ENCODE measurements at places on chromosomes 1 and 21.

DNA sequence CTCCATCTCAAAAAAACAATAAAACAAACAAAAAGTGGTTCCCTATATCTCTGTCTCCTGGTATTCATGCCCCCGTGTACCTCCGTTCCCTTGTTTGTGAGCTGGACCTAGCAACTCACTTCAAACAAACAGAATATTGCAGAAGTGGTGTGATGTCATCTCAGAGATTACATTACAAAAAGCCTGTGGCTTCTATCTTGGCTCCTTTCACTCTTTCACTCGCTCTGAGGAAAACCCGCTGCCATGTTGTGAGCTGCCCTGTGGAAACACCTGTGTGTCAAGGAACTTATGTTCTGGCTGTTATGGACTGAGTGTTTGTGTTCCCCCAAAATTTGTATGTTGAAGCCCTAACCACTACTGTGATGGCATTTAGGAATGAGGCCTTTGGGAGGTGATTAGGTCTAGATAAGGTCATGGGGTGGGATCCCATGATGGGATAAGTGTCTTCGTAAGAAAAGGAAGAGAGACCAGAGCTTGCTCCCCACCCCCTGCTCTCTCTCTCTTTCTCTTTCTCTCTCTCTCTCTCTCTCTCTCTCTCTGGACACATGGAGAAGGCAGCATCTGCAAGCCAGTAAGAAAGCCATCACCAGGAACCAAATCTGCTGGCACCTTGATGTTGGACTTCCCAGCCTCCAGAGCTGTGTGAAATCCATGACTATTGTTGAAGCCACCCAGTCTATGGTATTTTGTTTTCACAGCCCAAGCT, 7.4 kb upstream of the HYI start:
- DNase-seq = no peak

- no peak for DNase-seq
These were observed 8.4 kb downstream of the TP73 start for GRCh38 chr1:3660704-3661103.

DNA sequence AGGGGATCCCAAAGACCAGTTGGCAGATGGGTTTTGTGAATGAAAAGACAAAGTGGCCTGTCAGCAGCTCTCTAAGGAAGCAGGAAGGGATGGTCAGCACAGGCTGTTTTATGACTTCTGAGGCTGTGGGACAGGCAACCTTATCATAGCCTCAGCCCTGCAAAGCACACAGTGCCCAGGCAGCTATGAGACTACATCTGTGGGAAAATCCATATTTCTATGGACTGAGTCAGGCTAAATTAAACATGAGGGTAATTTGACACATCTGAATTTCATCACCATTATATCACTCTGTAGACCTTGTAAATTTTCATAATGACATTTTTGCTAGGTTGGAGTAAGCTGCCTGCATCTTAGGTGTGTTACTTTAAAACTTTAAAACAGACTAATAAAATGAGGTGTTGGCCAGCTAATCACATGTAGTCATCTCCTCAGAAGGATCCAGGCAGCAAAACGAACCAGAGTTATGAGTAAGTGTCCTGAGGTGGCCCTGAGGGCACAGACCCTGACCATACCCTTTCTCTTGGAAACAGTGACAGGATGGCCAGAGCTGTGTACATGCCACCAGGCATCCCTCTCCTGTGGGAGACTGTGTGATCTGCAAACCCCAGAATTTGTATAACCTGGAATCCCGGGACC, 14.6 kb downstream of the NGF start:
- no peak for DNase-seq

DNA sequence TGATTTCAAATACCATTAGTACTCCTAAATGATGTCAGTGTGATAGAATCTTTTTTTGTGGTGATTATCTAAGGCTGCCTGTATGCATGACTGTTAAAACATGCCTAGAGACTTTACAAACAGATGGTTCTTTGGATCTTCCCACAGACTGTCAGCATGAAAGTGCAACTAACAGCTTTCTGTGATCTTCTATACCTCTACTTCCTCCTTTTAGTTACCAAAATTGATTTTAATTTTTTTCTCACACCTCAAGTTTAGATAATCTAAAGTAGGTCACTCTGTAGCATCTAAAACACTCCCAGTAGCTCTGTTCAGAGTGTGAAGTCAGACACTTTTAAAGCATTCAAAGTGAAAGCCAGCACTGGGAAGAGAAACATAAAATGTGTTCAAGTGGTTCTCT, 534.5 kb downstream of the PTPRC start:
- no peak for DNase-seq

GRCh38 chr1:77594366-77595112, 87.9 kb downstream of the ZZZ3 start:
- peak; percentile 36 for DNase-seq

GRCh38 chr1:149844650-149845255, 54.6 kb upstream of the BOLA1 start:
- DNase-seq = no peak

- DNase-seq = no peak
These were observed 275.5 kb downstream of the TM2D1 start for GRCh38 chr1:61449410-61449809.

DNA sequence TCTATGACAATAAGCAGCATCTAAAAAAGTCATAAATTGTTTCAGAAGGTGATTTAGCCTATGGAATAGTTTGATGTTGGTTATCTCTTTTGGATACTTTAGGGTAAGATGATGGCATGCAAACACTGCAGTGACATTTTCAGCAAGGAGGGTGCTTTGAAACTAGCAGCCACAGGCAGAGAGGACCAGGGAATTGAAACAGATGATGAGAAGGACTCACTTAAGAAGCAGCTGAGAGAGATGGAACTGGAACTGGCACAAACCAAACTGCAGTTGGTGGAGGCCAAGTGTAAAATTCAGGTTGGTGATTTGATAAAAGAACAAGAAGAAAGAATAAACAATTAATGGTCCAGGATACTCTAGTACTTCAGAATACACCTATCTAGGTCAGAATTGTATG, 11.2 kb upstream of the CACYBP start:
- no peak for DNase-seq

GRCh38 chr1:228279011-228279721, 71.3 kb downstream of the OBSCN start:
- DNase-seq = no peak

DNA sequence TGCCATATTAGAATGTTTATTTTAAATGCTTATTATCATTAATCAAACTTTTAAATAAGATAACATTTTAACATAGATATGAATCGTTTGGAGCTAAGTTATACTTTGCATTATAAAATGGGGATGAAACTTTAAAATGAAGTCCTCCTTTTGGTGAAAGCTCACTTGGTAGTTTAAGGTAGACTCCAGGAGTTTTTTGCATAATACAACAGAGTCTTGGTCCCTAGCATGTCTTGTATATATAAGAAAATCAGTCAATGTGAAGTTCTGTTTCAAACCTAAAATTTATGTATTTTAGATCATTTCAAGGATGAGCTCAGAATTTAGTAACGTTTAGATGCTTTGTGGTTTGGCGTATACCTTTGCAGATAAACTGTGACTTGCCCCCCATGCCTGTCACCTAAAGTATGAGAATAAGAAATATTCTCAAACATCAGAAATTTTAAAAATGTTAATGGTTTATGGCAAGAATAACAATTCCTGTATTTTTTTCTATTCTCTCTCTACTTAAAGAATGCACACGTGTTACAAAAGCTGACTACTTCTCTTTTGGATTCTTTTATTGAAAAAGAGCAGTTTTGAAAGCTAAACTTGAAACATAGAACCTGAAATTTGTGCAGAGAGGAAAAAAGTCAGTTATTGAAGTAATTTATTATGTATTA, 3.8 kb downstream of the NFIA start:
- no peak for DNase-seq

GRCh38 chr1:187877220-187877619, 1048.5 kb downstream of the PLA2G4A start:
- DNase-seq = no peak

DNA sequence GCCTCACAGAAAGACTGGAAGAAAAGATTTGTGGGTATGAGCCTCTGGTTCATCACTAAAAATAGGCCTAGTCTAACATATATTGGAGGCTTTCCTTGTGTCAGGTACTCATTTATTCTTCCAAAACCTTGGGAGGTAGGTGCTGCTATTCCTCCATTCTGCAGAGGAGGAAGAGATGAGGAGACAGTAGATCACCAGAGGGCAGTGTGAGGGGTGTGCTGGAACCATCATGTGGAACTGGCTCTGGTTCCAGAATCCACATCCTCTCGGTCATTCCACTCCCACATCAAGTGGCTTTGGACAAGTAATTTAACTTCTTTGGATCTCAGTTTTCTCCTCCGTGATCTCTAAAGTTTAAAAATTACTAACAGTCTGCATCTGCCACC, 7.4 kb upstream of the INKA2 start:
- no peak for DNase-seq

DNA sequence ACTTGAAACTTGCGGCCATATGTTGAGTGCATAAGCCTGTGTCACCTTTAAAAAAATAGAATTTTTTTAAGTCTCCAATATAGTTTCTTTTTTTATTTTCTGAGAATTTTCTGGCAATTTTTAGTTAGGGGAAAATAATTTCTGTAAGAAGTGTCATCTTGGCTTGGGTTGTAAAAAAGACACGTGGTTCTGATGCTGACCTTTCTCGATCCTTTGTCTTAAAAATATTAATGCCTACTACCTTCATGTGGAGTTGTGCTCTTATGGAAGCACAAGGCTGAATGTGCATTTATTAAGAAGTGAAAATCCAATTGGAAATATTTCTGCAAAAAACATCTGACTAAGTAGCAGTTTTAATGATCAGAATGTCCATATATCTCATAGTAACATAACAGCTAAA, 3.5 kb downstream of the ELAVL4 start:
- no peak for DNase-seq

- peak; percentile 16 for DNase-seq
These were observed 38.7 kb downstream of the ELF3 start for GRCh38 chr1:202049129-202049528.

- DNase-seq = no peak
These were observed 6.5 kb downstream of the RHEX start for GRCh38 chr1:206059355-206059915.

DNA sequence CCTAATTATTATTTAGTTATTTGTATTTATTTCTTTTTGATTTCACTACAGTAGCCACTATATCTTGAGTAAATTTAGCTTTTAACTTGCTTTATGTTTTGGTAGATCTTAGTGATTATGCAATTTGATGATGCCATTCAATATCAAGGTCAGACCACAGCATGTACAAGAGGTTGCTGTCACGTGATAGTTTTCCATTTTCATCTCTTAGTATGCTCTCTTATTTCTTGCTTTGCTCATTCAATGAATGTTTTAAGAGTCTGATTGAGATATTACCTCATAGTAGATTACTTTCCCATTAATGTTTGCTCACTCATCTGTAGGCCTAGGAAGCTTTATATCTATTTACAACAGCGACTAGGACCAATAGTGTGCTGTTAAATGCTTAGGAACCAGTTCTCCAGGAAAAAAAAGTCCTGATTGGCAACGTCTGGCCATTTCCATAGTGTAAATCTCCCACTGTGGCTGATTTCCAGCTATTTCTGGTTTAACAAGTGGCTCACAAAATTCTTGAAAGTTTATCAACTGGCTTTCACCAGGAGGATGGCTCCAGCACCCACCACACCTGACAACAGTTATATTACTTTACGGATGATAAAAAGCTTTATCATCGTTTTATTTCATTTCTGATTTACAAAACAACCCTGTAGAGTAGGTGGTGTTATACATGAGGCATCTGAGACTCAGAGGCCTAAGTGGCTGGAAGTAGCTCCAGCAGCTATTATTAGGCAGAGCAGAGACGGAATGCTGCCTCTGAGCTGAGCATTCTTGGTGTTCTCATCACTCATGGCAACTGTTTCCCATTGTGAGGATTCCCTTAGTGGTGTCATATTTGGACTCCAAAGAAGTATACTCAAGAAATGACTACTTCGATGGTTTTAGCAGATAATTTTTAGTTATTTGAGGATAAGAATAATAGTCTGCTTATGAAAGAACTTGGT, 235.2 kb downstream of the DISC1 start:
- peak; percentile 66 for DNase-seq

- DNase-seq = peak; percentile 80
These were observed 6.8 kb downstream of the RPE65 start for GRCh38 chr1:68442822-68443556.

DNA sequence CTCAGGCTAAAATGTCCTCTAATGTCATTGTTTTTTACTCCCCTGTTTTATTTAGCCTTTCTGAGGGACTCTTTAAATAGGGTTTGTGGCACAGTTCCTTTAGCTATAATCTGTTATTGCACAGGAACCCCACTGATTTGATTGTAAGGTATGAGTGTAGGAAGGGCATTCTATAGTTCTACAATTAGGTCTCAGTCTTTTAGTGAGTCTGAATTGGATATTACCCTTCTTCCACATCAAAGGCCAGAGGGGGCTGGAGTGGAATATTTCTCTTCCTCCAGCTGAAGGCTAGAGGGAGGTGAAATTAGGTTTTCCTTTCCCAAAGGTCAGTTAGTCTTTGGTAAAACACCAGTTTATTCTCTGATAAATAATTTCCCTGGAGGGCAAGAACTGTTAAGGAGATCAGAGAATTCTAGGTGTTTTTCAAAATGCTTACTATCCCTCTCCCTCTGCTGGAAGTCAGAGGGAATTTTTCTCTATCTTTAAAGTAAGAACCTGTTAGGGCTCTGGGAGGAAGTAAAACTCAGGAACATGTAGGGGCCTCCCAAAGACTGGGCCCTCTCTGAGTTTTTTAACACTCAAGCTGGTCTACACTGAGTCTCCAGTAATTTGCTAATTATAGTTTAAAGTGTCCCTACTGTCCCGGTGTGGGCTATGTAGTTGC, 176.3 kb upstream of the ZNHIT6 start:
- DNase-seq = peak; percentile 54

DNA sequence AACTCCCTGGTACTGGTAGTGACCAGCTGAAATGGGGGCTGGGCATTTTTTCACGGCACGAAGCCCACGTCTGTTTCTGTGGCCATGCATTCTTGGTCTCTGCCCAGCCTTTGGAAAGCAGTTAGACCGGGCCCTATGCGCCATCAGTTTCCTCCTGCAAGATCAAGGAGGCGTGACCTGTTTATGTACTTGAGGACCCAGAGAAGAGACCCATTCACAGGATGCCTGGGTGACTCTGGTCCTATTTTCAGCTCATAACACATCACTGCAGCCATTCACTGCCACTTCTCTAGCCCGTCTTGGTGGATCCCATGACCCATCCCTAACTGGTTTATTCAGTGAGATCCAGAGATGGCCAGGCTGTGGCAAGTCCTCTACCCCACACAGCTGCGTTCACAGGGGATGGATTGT, 70.4 kb downstream of the SPSB1 start:
- DNase-seq = no peak

Measured in cardiac fibroblast (primary cell).